ENCODE measurements at places on chromosomes 6 and 20. TPM values are rescaled to one million over a fixed set of nuclear protein-coding genes. Genes with fewer than 3 reads are reported as not detected.

DNA sequence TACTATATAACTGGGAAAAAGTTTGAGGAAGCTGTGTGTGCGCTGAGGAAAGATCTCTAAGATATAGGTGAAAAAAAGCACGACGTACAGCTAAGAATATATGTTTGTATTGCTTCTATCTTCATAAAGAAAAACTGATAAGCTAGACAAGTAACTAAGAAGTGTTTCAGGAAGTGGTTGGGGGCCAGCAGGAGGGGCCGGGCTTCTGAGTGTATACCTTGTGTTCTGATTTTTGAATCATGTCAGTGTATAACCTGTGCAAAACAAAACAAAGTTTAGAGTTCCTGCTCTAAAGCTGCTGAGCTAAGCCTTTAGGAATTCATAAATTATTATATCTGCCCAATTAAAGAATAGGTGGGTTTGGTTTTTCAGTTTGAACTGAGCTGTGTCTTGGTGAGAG, 7.9 kb upstream of the OSER1 start:
- DNase-seq = no peak

The PRSS16 gene
- polyA plus RNA-seq = not detected

The NNAT gene
- polyA plus RNA-seq = 317 TPM

The COL11A2 gene
- polyA plus RNA-seq = 58.8 TPM
